Hematopoietic multipotent progenitor cell (in vitro differentiated cells): ENCODE measurements at places on chromosomes 6 and 20.

GRCh38 chr20:50284811-50285375 lies 94.3 kb downstream of the CEBPB start:
- no peak for DNase-seq

DNA sequence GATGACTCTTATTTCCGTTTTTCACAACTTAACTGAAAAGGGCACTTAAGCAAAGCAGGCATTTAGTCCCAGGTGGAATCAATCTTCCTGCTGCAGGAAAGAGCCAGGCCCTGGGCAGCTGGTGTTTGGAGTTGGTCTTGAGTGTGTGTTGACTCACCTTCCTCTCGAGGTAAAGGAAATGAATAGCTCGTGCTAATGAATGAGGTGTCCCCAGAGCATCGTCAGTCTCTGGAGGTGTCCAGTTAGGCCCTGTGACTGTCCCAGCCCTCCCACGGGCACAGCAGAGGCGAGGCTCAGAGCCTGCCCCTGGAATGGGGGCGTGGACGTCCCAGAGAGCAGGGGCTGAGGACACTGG lies 277.7 kb downstream of the NRN1 start:
- no peak for DNase-seq

GRCh38 chr20:13325796-13326340 lies 104.8 kb downstream of the ISM1 start:
- DNase-seq, result no peak

- no peak for DNase-seq
Observed at GRCh38 chr6:6982663-6983062, 125.1 kb upstream of the RREB1 start.

DNA sequence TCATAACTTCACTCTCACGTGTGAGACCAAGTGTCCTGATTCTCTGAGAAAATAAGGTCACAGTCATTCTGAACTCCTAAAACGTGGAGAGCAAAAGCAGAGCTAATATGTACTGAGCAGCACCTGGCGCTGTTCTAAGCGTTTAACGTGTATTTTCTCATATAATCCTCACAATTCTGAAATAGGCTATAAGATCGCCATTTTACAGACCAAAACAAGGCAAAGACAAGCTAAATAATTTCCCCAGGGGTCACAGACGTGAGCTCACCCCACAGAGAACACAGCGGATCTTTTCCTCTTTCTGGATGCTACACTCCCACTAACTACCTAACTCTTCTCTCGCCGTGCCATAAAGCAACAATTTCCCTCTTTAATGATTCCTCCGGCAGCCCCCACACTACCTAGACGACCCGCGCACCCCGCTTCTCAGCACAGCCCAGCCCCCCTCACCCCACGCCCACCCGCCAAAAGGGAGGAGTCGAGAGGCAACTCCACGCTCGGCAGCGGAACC lies 636 bp downstream of the SUPT3H start:
- no peak for DNase-seq

DNA sequence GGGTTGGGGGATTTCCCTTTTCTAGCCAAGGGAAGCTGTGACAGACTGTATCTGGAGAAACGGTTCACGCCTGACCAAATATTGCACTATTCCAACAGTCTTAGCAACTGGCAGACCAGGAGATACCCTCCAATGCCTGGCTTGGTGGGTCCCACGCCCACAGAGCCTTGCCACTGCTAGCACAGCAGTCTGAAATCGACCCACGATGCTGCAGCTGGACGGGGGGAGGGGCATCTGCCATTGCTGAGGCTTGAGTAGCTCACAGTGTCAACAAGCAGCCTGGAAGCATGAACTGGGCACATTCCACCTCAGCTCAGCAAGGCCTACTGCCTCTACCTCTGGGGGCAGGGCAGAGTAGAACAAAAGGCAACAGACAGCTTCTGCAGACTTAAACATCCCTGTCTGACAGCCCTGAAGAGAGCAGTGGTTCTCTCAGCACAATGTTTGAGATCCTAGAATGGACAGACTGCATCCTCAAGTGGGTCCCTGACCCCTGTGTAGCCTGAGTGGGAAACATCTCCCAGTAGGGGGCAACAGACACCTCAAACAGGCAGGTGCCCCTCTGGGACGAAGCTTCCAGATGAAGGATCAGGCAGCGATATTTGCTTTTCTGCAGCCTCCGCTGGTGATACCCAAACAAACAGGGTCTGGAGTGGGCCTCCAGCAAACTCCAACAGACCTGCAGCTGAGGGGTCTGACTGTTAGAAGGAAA lies 89.9 kb upstream of the ECI2 start:
- DNase-seq, result peak; percentile 7

DNA sequence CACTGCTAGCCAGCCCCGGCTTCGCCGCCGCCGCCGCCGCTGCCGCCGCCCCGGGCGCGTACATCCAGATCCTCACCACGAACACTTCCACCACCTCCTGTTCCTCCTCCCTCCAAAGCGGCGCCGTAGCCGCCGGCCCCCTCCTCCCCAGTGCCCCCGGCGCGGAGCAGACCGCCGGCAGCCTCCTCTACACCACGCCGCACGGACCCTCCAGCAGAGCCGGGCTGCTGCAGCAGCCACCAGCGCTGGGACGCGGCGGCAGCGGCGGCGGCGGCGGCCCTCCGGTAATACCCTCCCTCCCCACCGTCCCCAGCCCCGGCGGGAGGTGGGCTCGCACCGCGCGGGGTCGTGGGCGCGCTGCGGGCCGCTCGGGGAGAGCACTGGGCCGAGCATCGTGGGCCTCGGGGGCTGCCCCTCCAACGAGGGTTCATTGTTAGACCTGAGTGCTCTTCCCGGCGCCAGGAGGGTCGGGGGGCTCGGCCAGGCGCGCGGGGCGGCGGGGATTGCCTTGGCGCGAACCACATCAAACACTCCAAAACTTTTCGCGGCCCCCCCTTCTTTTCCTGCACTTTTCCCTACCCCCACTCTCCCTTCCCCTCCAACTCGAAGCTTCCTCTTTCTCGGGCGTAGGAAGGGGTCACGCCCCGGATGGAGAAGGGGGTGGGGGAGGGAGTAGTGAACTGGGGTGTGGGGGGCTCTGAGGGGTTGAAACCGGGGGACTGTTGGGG lies 827 bp downstream of the E2F3 start:
- peak; percentile 80 for DNase-seq

- no peak for DNase-seq
Observed at GRCh38 chr20:43188234-43188653, 1.5 kb downstream of the PTPRT start.

- DNase-seq, result no peak
Observed at GRCh38 chr6:12909833-12910232, 193.3 kb downstream of the PHACTR1 start.

- peak; percentile 12 for DNase-seq
Observed at GRCh38 chr6:422433-423054, 31.0 kb downstream of the IRF4 start.

GRCh38 chr6:131381052-131381708 lies 191.8 kb upstream of the ARG1 start:
- no peak for DNase-seq

DNA sequence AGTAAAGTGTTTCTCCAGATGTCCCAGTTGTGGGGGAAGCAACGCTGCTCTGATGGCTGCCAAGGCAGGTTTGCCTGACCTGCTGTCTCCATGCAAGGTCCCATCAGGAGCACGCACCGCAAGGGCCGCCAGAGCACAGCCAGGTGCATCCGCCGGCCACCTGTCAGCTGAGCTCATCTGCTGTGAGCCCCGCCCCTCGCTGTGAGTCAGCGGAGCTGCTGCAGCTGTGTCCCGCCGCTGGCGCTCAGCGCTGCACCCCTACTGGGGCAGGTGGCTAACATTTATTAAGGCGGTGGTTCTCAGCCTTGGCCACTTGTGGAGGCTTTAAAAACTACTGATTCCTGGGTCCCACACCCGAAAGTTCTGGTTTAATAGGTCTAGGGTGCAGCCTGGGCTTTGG lies 225.7 kb downstream of the UST start:
- peak; percentile 79 for DNase-seq

- DNase-seq, result no peak
Observed at GRCh38 chr6:124396361-124396760, 565.9 kb upstream of the RNF217 start.

DNA sequence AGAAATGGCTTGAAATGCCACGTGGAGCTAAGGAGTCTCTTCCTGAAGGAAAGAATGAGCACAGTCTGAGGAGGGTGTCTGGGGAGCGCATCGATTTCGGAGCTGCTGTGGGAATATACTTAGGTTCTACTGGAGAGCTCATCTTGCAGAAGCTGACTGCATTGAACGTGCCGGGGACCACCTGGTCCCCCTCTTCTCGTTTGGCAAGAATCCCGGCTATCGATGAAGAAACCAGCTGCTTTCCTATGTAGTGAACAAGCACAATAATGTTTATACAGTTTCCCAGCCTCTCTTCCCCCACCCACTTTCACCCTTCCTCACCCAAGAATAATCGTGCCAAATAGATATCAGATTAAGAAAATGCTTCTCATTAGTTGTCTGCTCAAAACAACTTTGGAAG lies 242.5 kb downstream of the PACRG start:
- DNase-seq, result no peak

GRCh38 chr6:452301-453067 lies 60.9 kb downstream of the IRF4 start:
- no peak for DNase-seq

DNA sequence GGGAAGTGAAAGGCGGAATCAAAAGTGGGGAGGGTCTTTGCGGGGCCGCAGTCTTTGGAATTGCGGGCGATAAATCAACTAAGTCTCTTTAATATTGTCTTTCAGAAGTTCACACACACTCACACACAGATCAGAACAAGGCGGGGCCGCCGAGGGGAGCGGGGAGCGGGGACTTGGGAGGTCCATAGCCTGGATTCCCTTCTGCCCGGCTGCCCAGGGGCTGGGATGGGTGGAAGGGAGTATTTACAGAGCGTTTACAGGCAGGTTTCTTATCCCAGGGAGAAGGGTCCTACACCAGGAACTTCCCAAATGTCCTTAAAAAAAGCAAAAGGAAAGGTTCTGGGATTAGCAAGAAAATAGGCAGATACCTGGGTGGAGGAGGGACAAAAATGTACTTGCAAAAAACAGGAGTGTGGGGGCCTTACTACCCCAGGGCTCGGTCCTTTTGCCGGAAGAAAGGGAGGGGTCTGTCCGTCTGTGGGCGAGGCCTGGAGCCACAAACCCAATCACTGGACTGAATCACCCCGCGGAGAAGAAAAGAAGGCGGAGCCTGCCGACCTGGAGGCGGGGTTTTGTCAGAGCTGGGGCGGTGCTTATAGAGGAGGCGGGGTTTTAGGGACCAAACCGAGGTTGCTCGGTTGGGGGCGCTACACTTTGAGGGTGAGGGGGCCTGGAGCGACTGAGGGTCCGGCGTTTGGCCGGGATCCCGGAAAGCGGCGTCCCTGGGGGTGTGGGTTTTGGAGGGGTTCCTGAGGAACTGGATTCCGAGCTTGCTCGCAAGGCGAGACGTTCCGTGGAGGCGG lies 3.2 kb downstream of the PRRT1 start:
- DNase-seq, result peak; percentile 93

DNA sequence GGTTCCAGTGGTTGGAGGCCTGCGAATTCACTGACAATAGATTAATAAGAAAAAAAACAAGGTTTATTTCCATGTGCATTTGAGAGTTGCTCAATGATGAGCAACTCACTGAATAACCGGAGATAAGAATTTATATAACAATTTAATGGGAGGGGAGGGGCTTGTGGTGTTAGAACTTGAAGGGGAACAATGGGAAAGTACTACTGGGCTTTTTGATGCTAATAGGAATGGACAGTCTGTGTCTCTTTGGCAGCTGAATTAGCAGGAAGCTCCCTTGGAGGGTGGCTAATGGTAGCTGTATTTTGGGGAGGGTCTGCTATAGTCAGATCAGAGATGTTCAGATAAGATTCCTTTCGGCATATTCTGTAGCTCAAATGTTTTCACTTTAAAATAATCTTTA lies 62.4 kb upstream of the GMDS start:
- no peak for DNase-seq

DNA sequence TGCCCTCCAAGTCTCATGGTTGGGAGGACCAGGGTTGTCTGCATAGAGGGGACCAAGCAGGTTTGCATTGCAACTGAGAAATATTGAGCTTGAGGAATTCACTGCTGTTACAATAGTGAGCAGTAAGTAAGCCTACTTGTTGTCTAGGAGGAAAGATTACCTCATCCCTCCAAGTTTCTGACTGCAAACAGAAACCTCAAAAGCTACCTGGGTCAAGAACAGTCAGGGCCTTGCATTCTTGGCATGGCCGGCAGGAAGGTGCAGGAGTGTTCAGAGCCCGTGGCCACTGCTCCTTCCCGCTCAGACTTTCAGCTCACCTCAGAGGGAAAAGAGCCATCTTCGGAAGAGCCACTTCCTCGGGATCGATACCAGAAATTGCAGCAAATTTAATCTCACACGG lies 46.0 kb upstream of the DOK5 start:
- no peak for DNase-seq

DNA sequence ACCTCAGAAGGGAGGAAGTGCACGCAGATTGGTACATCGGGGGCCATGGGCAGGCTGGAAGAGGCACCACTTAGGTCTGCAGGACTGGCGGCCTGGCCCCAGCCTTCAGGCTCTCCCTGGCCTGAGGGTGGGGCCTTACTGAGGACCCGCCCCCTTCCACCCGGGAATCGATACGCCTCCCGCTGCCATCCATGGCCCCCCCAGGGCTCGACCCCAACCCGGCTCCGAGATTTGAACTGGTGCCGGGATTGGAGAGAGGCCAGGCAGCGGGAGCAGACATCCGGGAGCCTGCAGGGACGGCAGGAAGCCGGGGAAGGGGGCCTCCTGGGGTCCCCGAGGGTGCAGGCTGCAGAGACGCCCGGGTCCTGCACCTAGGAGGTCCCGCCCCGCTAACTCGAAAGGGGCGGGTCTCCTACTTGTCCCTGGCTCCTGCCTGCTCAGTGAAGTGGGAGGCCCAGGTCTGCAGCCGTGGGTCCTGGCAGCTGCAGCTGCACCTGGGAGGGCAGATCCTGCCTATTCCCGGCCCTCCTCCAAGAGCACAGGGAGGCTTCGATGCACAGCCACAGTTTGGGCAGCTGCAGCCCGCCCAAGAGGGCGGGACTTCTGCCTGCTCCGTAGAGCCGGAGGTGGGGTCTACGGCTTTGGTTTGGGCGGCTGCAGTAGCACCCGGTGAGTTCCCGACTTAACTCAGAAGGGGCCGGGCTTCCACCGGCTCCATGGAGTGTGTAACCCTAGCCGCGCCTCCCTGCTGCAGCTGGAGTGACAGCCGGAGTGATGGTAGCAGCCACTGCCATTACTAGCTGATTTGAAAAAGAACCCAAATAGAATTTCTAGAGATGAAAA lies 35.2 kb upstream of the TBC1D22B start:
- no peak for DNase-seq

GRCh38 chr6:97048771-97049170 lies 124.2 kb downstream of the KLHL32 start:
- no peak for DNase-seq
